ENCODE measurements at places on chromosomes 2 and 18.

DNA sequence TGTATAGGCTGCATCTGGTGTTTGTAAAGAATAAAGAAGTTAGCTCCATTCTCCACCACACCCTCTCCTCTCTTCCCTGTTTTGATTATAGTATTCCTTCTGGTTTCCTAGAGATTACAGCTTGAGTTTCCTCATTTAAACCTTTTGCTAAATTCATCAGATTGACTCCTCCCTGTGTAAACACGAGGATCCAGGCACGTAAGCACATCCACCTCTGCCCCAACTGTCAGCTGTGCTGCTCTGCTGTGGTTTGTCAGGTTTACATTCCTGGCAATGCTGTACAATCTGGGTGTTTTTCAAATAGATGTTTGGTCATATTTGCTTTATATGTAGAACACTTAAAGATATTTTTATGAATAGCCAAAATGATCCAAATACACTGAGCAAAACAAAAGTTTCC, 302.8 kb downstream of the PTGR3 start:
- DNase-seq: no peak

GRCh38 chr2:48319863-48320262, 210.1 kb upstream of the STON1 start:
- DNase-seq: no peak

DNA sequence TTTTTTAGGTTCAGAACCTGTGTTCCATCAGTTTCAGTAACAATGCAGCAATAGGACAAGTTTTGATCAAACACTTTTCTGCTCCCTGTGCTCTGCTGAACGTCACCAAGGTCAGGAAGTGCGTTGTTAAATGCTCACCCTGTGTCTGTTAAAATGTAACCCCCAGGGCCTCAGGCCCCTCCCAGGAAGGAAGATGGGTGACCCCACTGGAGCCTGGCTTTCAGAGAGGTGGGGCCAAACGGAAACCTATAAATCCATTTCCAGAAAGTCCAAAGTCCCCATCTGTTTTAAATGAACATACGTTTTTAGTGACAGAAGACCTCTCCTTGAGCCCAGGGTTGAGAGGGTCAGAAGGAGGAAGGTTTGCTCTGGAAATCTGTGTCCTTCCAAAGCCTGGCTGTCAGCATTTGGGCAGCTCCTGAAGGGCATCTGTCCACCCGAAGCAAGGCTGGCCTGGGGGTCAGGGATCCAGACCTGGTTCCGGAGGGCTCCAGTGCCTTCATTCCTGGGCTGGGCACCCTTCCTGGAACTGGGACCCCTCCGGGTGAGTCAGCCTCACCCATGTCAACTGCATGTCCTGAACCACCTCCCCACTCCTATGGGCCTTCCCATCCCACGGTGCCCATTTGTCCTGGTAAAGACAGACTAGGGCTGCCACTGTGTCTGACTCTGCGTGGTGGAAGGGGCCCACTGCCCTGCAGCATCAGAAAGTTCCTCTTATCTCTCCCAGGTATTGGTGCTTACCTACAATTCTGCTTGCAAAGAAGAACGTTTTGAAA, 117.4 kb upstream of the COPS8 start:
- DNase-seq: no peak

DNA sequence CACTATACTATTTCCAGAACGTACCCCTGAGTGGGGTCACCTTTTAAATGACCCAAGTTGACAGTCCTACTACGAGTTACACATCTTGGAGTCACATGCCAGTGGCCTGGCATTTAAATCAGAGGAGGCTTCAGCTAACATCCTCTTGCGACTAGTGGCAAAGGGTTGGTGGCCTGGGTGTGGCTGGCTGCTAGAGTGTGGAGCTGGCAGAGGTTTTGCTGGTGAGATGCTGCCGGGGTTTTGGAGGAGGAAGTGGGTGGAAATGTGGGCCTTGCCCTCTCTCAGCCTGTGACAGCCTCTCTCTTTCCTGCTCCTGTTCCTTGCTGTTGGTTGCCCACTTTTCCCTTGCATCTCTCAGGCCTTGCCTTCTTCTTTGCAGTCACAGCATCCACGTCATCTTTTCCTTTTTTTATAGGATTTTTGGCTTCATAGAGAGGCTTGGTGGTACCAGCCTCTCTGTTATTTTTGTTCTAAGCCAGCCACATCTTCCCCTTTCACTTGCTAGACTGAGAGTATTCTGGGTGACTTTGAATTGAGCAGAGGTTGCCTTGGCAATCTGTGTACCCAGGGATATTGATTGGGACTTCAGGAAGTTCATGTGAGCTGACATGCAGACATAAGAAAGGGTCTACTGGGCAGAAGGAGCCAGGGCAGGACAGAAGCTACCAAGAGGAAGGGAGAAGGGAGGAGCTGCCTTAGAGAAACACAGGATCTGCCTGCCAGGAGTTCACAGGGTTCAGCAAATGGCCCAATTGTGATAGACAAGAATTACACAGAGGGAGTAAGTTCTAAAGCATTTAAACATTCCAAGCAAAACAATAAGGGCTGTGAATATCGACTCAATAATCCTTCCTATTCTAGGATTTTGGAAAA, 55.4 kb downstream of the CDC42EP3 start:
- DNase-seq: peak; percentile 76

- DNase-seq: no peak
Measured at GRCh38 chr2:16104949-16105668, 164.8 kb downstream of the MYCN start.

- DNase-seq: no peak
Measured at GRCh38 chr2:11097038-11097720, 58.1 kb upstream of the SLC66A3 start.

GRCh38 chr2:136985044-136985443, 219.7 kb downstream of the THSD7B start:
- DNase-seq: no peak

- DNase-seq: peak; percentile 60
Measured at GRCh38 chr2:44118257-44118656, 50.4 kb upstream of the PPM1B start.

DNA sequence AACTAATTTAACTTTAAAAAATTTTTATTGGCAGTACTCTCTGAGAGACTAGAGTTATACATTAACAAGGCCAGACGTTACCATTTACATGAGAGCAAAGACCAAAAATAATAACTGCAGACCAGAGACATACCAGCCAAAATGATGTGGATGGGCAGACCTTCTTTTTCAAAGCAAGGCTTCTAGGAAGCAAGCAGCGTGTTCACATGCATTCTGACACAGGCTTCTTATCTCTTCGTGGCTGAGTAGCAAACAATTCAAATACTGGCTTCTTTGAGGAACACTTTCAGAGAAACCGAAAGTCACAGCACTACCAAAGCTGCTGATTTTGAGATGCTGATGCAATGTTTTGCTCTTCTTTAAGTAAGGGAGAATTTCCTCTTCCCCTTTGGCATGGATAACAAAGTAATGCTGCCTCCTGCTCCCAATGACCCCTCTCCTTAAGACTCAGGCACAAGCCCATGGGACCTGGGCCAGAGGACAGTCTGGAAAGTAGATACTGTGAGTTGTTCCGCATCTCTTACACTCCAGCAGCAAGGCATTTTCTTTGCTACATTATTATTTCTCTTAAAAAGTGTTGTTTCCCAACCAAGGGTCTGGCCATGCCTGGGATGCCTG, 181.9 kb downstream of the MREG start:
- peak; percentile 19 for DNase-seq

DNA sequence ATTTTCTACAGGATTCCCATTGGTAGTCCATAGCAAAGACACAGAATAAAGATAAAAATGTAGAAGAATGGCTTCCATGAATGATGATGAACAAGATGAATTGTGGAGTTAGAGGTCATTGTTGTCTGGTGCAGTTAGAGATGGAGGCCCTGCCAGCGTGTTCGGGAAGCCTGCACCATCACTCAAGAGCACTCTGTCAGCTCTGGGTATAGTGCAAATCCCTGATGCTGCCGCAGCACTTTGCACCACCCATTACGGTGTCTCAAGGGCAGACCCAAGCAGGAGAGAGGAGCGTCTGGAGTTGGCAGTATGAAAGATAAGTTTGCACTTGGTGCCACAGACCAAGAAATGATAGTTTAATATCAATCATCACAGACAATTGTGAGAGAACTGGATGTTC, 181.6 kb upstream of the CHST9 start:
- DNase-seq: no peak

DNA sequence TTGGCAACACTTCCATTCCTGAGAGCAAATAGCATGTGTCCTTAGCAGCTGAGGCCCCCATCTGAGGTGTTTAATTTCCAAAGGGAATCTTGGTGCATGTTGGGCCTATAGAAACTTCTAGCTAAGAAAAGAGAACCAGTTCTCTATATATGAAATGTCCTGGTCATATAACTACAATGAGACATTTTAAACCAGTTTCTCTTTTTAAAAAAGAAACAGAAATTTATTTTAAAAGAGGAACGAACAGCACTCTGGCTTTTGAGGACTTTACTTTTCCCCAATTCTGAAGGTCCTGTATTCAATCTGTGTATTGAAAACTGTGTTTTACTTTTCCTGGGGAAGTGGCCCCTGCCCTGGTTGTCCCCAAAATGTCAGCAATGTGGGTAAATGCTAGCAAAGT, 309.5 kb upstream of the STON1 start:
- DNase-seq: no peak

GRCh38 chr18:12990641-12990966, 558 bp upstream of the CEP192 start:
- DNase-seq: no peak

DNA sequence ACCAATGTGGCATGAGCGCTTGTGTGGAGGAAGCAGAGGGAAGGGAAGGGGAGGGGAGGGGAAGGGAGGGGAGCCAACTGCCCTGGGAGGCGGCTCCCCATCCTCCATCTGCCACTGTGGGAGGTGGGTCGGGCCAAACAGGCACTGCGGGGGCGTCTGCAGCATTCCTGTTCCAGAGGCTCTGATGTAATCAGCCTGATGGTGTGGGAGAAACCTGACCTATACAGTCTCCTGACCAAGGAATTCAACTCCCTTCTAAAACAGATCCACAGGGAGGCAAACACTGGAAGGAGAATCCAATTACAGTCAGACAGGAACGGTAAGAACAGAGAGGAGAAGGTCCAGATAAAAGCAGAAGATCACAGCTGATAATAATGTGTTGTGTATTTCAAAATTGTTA, 88.8 kb downstream of the CD8B2 start:
- no peak for DNase-seq

DNA sequence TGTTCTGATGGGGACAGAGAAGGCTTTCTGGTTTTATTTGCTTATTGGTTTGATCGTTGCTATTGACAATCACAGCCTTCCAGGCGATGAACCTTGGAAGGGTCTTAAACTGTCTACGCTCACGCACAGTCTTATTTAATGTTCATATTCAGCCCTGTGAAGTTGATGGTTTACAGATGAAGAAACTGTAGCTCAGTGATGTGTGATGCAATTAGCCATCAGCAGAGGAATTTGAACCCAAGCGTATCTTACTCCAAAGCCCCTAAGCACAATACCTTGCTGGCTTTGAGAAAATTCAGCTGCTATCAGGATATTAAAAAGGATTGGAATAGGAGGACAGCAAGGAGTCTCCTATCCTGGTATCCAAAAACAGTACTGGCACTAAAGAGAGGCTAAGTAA, 98.3 kb upstream of the STPG4 start:
- DNase-seq: no peak

DNA sequence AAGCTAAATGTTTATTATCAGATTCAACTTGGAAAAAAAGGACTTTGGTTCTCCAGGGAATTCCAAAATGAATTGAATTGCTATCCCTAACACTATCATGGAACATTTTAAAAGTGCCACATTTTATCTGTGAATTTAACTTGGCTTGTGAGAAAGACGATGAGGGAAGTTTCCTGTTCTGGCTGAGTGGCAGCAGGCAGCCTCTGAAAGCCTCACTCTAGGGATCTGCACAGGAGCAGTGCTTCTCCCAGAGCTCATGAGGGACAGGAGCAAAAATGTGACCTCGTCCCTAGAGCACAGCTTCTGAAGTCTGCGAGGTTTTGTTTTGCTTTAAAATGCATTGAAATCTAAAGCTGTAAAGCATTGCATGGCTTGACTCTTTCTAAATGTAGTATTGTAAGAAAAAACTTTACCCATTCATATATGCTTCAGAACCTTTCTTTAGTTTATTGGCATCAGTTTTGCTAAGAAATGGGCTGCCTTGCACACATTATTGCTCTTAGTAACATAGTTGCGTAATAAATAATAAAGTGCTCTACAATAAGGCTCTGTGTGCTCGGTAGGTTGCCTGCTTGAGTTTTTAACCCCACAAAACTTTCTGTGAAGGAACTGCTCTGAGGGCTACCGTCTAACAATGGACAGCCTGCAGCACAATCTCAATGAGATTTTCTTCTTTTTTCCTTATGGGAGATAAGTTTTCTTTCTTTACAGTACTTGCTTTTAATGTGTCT, 136.2 kb upstream of the CDCA7 start:
- no peak for DNase-seq

DNA sequence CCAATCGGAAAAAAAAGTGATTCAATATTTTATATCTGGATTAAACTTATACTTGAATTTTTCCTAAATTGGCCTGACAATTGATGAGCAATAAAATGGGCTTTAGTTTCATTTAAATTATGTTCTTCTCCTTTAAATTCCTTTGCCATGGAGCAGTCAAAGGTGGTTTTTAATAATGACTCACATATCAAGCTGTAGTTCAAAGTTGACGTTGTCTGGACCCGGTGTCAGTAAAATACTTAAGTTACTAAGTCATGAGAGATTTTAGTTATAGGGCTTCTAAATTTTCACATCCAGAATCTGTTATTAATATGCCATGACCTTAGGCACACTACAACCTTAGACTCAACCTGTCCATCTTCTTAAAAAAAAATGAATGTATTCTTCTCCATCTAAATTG, 62.5 kb downstream of the CDH2 start:
- no peak for DNase-seq

DNA sequence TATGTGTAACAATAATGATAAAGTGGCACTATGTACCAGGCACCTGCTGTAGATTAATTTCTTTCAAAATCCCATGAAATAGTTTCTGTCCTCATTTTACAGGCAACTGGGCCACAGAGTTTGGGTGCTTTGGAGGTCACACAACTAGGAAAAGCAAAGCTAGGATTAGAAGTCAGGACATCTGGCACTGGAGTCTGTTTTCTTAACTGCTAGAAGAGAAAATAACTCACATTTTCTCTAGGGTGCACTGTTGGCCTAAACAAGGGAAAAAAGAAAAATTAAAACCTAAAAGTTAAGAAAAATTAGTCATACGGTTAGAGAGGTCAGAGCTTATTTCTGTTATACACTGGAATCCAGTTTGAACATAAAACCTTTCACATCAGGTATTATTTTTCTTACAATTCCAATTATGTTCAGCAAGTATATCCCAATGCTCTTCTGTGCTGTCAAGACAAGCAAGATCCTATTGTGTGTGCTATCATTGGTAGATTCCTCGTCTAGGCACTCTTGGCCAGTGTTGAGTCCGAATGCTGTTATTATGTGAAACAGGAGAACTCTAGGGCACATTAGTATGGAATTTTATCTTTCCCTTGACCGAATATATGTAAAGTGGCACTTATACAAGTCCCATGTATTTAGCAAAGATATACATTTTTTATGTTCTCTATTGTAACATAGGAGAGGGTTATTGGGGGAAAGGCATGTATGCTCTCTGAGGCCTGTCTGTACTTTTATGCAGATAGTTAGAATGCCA, 1.5 kb upstream of the OSGEPL1 start:
- DNase-seq: no peak

DNA sequence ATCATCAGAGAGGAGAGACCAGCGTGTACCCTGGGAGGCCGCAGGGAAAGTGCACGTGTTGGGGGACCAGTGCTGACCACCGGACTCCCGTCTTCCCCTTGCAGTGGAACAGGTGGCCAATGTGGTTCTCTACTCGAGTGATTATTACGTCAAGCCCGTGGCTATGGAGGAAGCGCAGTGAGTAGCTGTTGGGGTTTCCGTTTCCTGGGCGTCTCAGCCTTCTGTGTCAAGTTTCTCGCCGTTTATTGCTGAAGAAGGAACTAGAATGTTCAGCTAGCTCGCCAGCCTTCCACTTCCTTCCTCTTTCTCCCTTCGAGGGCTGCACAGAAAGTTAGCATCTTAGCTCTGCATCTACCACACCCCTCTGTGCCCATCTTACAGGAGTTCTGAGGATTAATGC, 22.8 kb upstream of the DGKD start:
- peak; percentile 78 for DNase-seq
